Kidney (tissue), 22 donors: ENCODE measurements at places on chromosomes 3 and 15. TPM values are rescaled to one million over a fixed set of nuclear protein-coding genes. Genes with fewer than 3 reads are reported as not detected.
A peak's percentile ranks its signal among the peaks of the same experiment; 100 is the strongest.

DNA sequence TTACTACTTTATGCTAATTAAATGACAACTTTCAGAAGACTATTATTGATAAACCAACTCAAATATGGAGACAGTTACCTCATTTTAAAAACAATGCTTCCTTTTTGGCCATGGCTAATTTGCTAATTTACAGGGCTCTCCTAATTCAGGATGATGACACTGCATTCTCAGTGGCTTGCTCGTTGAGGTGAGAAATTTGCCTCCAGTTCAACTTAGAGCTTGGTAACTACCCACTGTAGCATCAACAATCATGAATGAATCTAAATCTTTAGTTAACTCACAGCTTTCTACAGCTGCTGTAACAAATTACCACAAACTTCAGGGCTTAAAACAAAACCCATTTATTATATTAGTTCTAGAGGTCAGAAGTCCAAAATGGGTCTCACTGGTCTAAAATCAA is 14.0 kb downstream of the PBRM1 start:
- H3K4me1 ChIP-seq = no peaks in the 10 kb centered on the region
- no peak overlapping the region for H3K4me3 ChIP-seq
- no peak overlapping the region for H3K27ac ChIP-seq
- no peak for DNase-seq

DNA sequence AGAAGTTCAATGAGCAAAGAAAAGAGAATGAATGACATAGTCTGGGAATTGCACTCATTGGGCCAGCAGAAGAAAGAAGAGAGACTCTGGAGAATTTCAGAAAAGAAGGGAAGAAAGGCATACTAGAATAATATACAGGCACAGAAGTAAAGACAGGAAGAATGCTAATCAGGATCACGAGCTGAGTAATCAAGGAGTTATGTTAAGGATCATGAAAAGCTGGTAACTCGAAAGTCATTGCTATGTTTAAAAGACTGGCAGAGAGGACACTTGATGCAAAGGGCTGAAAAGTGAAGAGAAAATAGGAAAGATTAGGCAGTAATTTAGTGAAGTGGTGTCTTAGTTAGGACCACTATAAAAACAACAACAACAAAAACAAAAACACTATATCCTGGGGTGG is 284.1 kb downstream of the ZBBX start:
- H3K36me3 ChIP-seq = no peaks in the 10 kb centered on the region
- no peak for DNase-seq
- no peak overlapping the region for H3K4me3 ChIP-seq
- no peak overlapping the region for H3K27ac ChIP-seq
- no peaks in the 10 kb centered on the region for H3K27me3 ChIP-seq

GRCh38 chr15:38076786-38077185 is 142.3 kb downstream of the TMCO5A start:
- H3K27me3 ChIP-seq = no peaks in the 10 kb centered on the region
- H3K4me1 ChIP-seq = peaks cover 10% of the 10 kb centered on the region
- DNase-seq = no peak
- no peak overlapping the region for H3K4me3 ChIP-seq

- no peaks in the 10 kb centered on the region for H3K36me3 ChIP-seq
- no peak overlapping the region for H3K4me3 ChIP-seq
- no peak overlapping the region for H3K27ac ChIP-seq
- H3K4me1 ChIP-seq = no peaks in the 10 kb centered on the region
- no peak for DNase-seq
These were observed 436.7 kb upstream of the CFAP20DC start for GRCh38 chr3:59486520-59486919.

- DNase-seq = no peak
- H3K27ac ChIP-seq = no peak overlapping the region
- H3K27me3 ChIP-seq = no peaks in the 10 kb centered on the region
- H3K36me3 ChIP-seq = no peaks in the 10 kb centered on the region
- H3K4me3 ChIP-seq = no peak overlapping the region
- H3K4me1 ChIP-seq = no peaks in the 10 kb centered on the region
These were observed 201.6 kb downstream of the EDEM1 start for GRCh38 chr3:5389057-5389456.

DNA sequence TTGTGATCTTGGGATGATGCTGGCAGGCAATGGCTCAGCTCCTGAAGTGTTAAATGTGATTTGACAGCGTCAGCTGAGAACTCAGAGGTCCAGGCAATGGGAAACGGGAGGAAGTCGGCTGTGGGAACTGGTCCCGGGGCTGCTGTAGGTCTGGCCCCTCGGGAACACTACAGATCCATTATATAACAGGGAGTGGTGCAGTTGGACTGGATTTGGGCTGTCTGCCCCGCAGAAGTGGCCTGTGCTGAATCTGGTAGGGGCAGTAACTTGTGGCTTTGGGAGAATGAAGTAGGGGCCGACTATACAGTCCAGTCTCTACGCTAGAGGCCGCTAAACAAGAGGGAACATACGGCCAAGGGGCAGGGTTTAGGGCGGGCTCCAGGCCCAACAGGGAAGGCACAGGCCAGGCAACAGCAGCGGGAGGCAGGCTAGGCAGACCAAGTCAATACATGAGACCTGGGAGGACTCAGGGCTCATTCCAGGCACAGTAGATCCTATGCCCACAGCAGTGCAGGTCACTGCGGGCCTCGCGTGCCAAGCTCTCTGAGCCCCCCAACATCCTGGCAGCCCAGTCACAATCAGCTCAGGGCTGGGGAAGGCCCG is 20.3 kb upstream of the IL16 start:
- H3K4me3 ChIP-seq = no peak overlapping the region
- no peaks in the 10 kb centered on the region for H3K36me3 ChIP-seq
- no peak for DNase-seq
- peaks cover 3% of the 10 kb centered on the region for H3K4me1 ChIP-seq
- no peaks in the 10 kb centered on the region for H3K27me3 ChIP-seq
- H3K27ac ChIP-seq = no peak overlapping the region

DNA sequence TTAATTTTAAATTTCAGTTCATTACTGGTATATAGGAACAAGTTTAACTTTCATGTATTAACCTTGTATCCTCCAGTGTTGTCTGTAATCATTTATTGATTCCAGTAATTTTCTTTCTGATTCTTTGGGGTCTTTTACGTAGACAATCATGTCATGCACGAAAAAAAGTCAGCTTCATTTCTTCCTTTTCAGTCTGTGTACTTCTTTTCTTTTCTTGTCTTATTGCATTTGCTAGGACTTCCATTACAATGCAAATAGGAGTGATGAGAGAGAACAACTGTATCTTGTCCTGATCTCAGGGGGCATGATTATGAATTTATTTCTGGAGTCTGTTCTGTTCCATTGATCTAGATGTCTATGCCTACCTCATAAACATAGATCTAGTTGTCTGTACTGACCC is 56.5 kb downstream of the STT3B start:
- DNase-seq = no peak
- no peak overlapping the region for H3K4me3 ChIP-seq
- H3K4me1 ChIP-seq = no peaks in the 10 kb centered on the region
- no peak overlapping the region for H3K27ac ChIP-seq
- H3K36me3 ChIP-seq = no peaks in the 10 kb centered on the region

- H3K4me1 ChIP-seq = peaks cover 26% of the 10 kb centered on the region
- no peaks in the 10 kb centered on the region for H3K36me3 ChIP-seq
- no peak for DNase-seq
- peak overlapping the region; percentile 65 for H3K27ac ChIP-seq
- no peak overlapping the region for H3K4me3 ChIP-seq
- H3K27me3 ChIP-seq = no peaks in the 10 kb centered on the region
These were observed 120.4 kb downstream of the LPP start for GRCh38 chr3:188274249-188274915.

GRCh38 chr3:176262071-176262470 is 935.2 kb downstream of the TBL1XR1 start:
- no peaks in the 10 kb centered on the region for H3K4me1 ChIP-seq
- H3K4me3 ChIP-seq = no peak overlapping the region
- H3K27me3 ChIP-seq = no peaks in the 10 kb centered on the region
- no peak overlapping the region for H3K27ac ChIP-seq
- DNase-seq = no peak

The ASB14 gene
- total RNA-seq = not detected

- H3K36me3 ChIP-seq = no peaks in the 10 kb centered on the region
- DNase-seq = peak; percentile 80
- H3K27ac ChIP-seq = no peak overlapping the region
- H3K4me1 ChIP-seq = no peaks in the 10 kb centered on the region
These were observed 65.6 kb downstream of the SYNPR start for GRCh38 chr3:63343674-63344073.

The SPTSSB gene
- total RNA-seq = 7.8 TPM

DNA sequence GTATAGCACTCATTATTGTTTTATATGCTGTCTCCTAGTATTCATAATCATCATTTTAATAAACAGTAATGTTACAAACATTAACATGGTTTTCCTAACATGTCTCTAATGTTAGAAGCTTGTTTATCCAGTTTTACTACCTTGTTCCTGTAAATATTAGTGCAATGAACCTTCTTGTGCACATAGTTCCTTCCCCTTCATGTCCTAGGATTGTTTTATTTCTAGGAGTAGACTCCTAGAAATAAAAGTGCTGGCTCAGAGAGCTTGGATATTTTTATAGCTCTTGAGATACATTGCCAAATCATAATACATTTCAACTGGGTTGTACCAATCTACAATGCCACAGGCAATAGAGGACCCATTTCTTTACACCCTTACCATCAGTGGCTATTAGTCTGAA is 161.3 kb downstream of the SV2B start:
- H3K27me3 ChIP-seq = no peaks in the 10 kb centered on the region
- H3K27ac ChIP-seq = no peak overlapping the region
- H3K4me3 ChIP-seq = no peak overlapping the region
- H3K4me1 ChIP-seq = no peaks in the 10 kb centered on the region
- no peak for DNase-seq
- H3K36me3 ChIP-seq = no peaks in the 10 kb centered on the region

The C3orf49 gene
- total RNA-seq = not detected

The FGF7 gene
- 23.8 TPM for total RNA-seq

The FRMD4B gene
- total RNA-seq = 50.5 TPM

DNA sequence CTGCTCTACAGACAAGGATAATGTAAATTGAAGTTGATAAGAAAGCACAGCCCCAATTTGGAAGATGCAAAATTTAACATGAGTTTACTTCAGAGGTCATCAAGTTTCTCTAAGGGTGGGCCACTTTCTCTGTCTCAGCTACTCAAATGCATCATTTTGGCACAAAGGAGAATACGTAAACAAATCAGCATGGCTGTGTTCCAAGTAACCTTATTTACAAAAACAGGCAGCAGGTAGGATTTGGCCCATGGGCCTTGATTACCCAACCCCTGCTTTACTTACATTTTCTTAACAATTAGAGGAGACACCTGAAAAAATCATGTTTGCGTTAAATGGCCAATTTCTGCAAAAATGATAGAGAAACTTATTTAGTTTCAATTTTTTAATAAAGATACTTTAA is 181.7 kb downstream of the GBE1 start:
- DNase-seq = no peak
- H3K4me3 ChIP-seq = no peak overlapping the region
- no peaks in the 10 kb centered on the region for H3K36me3 ChIP-seq
- no peak overlapping the region for H3K27ac ChIP-seq

DNA sequence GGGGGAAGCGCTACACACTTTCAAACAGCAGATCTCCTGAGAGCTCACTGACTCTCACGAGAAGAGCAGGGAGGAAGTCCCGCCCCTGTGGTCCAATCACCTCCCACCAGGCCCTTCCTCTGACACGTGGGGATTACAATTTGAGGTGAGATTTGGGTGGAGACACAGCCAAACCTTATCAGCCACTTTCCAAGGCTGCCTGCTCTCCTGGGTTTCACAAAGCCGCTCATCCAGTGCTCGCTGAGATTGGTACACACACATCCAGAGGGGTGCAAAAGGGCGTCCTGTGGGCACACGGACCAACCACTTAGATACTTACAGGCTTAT is 23.1 kb downstream of the XXYLT1 start:
- H3K4me3 ChIP-seq = no peak overlapping the region
- H3K27ac ChIP-seq = no peak overlapping the region
- H3K27me3 ChIP-seq = no peaks in the 10 kb centered on the region
- H3K4me1 ChIP-seq = no peaks in the 10 kb centered on the region

DNA sequence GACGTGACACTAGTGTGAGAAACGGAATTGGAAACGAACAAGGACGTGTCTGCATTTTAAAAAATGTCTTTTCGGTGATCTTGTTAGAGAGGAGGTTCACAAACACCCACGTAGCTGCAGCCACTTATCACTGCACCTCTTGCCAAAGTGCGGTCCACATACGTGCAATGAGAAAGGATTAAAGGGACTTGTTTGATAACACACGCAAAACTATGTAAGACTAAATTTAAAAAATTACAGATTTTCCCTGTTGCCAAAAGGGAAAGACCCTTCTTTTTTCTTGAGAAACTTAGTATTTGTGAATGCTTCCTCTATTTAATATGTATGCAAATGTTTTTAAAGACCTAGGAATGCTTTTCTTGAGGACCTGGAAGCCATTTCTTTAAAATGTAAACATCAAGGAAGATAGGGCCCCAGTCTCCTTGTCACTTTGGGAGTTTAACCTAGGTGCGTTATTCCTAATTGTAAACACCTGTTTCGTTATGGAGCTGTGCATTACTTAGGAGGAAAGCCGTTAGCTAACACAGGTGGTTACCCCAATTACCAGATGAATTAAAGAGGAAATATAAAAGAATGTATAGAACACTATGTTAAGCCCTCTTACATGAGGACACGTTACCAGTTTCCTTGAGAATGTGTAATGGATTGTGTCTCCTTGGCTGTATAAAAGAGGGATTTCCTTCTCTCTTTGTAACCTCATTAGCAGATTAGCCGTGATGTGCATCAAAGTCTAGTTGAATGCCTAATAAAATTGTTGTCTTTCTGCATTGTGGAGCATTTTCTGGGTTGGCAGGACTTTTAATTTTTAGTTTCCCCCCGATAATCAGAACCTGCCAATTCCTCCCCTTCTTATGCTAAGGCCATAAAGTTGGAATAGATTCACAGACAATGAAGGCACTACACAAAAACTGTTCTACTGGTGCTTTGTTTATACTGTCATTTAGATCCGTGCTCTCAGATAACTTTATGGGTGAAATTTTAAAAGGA is 1.0 kb downstream of the LEKR1 start:
- no peaks in the 10 kb centered on the region for H3K27me3 ChIP-seq
- H3K4me3 ChIP-seq = peak overlapping the region; percentile 63
- DNase-seq = no peak

The POU1F1 gene
- not detected for total RNA-seq

- H3K27ac ChIP-seq = no peak overlapping the region
- no peaks in the 10 kb centered on the region for H3K27me3 ChIP-seq
- no peak overlapping the region for H3K4me3 ChIP-seq
- peaks cover 7% of the 10 kb centered on the region for H3K4me1 ChIP-seq
- DNase-seq = no peak
- peaks cover 2% of the 10 kb centered on the region for H3K36me3 ChIP-seq
These were observed 18.1 kb downstream of the GHRL start for GRCh38 chr3:10274601-10275000.

GRCh38 chr3:61650719-61651410 is 89.5 kb downstream of the PTPRG start:
- no peak for DNase-seq
- H3K4me1 ChIP-seq = no peaks in the 10 kb centered on the region
- H3K4me3 ChIP-seq = no peak overlapping the region
- no peak overlapping the region for H3K27ac ChIP-seq

GRCh38 chr3:112089956-112090886 is 4.0 kb downstream of the C3orf52 start:
- H3K27me3 ChIP-seq = no peaks in the 10 kb centered on the region
- H3K4me3 ChIP-seq = no peak overlapping the region
- peaks cover 9% of the 10 kb centered on the region for H3K4me1 ChIP-seq
- no peak overlapping the region for H3K27ac ChIP-seq
- no peak for DNase-seq
